Endothelial cell of umbilical vein (primary cell): ENCODE measurements at places on chromosomes 7 and 10. TPM values are rescaled to one million over a fixed set of nuclear protein-coding genes. Genes with fewer than 3 reads are reported as not detected.

The CTAGE8 gene
- total RNA-seq: 0.30 and 0.49 TPM in 2 replicates

- H3K36me3 ChIP-seq: no peaks in the 10 kb centered on the region
- no peaks in the 10 kb centered on the region for H3K4me1 ChIP-seq
- no peak for DNase-seq
- H3K27me3 ChIP-seq: no peaks in the 10 kb centered on the region
- no peak overlapping the region for H3K4me3 ChIP-seq
- no peak overlapping the region for H3K27ac ChIP-seq
Measured at GRCh38 chr10:9289811-9290210, 1235.3 kb downstream of the GATA3 start.

- no peak overlapping the region for H3K4me3 ChIP-seq
- H3K27ac ChIP-seq: no peak overlapping the region
- no peaks in the 10 kb centered on the region for H3K36me3 ChIP-seq
- no peak for DNase-seq
Measured at GRCh38 chr7:12378389-12378788, 25.3 kb downstream of the VWDE start.

GRCh38 chr10:10772411-10772810 lies 245.3 kb upstream of the CELF2 start:
- H3K4me3 ChIP-seq: no peak overlapping the region
- no peaks in the 10 kb centered on the region for H3K27me3 ChIP-seq
- no peaks in the 10 kb centered on the region for H3K36me3 ChIP-seq
- no peak for DNase-seq
- no peaks in the 10 kb centered on the region for H3K4me1 ChIP-seq
- no peak overlapping the region for H3K27ac ChIP-seq

DNA sequence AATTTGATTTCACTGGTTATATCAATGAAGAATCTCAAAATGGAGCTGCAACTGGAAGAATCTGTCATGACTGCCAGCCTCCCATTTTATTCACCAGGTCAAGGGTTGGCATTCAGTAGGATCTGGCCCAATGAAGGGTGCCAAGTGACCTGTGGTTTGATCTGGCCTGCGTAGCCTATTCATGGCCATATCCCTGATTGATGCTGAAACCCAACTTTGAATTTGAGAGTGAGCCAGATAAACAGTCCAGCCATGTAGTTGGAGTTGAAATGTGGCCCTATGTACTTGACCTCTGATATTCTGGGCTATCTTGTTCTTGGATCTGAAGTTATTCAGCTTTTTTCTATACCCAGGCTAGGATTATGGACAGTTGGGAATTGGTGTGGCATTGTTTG lies 1.5 kb downstream of the MKLN1 start:
- no peak overlapping the region for H3K27ac ChIP-seq
- H3K36me3 ChIP-seq: no peaks in the 10 kb centered on the region
- H3K4me1 ChIP-seq: peaks cover 17% of the 10 kb centered on the region
- no peaks in the 10 kb centered on the region for H3K27me3 ChIP-seq
- no peak overlapping the region for H3K4me3 ChIP-seq
